ENCODE measurements at places on chromosomes 6 and 20.

- DNase-seq, result peak; percentile 86
Observed at GRCh38 chr20:2301164-2301622, 5.4 kb downstream of the TGM3 start.

DNA sequence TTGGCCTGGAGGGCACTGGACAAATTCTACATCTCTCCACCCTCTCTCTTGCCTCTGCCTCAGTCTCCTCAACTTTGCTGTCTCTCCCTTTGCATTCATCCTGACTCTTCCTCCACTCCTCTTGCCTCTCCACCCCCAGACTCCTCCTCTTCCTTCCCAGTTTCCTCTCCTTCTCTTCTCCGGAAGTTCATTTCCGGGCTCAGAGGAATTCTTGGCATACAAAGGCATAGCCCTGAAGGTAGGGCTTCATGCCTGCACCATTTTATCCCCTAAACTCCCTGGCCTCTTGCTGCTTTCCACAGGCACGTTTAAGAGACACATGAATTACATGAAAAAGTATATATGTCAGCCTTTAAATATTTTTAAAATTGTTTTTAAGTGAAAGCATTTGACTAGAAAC, 10.6 kb downstream of the BFSP1 start:
- no peak for DNase-seq

- no peak for DNase-seq
Observed at GRCh38 chr6:14231501-14232280, 114.1 kb downstream of the CD83 start.

DNA sequence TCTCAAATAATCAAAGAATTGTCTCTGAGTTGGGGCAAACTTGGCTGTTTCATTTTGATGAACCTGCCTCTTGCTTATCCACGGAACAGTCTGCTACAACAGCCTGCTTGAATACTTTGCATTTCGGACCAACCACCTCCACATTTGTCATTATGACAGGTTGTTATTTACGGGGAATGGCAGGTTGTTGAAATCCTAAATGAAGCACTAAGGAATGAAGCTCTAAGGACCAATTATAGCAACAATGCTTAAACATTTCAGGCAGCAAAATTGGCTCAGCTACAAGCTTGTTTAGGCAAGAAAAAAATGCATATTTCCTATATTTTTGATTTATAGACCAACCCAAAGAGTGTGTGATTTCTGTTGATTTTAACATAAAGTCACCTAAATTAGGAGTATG, 84.5 kb downstream of the MAP3K7 start:
- DNase-seq, result no peak

- DNase-seq, result no peak
Observed at GRCh38 chr6:124979294-124979678, 17.0 kb downstream of the RNF217 start.

GRCh38 chr6:17988422-17988944, 1.0 kb upstream of the KIF13A start:
- no peak for DNase-seq

- no peak for DNase-seq
Observed at GRCh38 chr6:45732731-45733130, 282.9 kb downstream of the CLIC5 start.

All from CD4-positive, alpha-beta T cell treated with Interferon gamma for 1 hour (primary cell).